ENCODE measurements at places on chromosomes 5 and 9. TPM values are rescaled to one million over a fixed set of nuclear protein-coding genes. Genes with fewer than 3 reads are reported as not detected.

Gene MIER3
- 51.8 TPM for polyA plus RNA-seq

Gene RANBP3L
- 2.2 TPM for polyA plus RNA-seq

Gene HTR1A
- polyA plus RNA-seq: not detected

Gene GFI1B
- polyA plus RNA-seq: not detected

Gene SH3GLB2
- polyA plus RNA-seq: 160 TPM

Gene C9orf153
- polyA plus RNA-seq: not detected

Gene PCDHGB1
- 0.68 TPM for polyA plus RNA-seq

Gene GPR21
- polyA plus RNA-seq: 7.2 TPM

Gene PDE6A
- not detected for polyA plus RNA-seq

Gene SLC24A2
- polyA plus RNA-seq: 0.56 TPM

Gene FBP1
- 0.94 TPM for polyA plus RNA-seq

Gene PAEP
- polyA plus RNA-seq: not detected

Gene BAG1
- polyA plus RNA-seq: 94.9 TPM

Gene KIF20A
- 2.1 TPM for polyA plus RNA-seq

Gene SLC6A7
- polyA plus RNA-seq: 4.6 TPM

Gene SIT1
- not detected for polyA plus RNA-seq

Gene SPATA31C1
- not detected for polyA plus RNA-seq

Gene SV2C
- 0.88 TPM for polyA plus RNA-seq

Gene PCDHA3
- 3.0 TPM for polyA plus RNA-seq

Gene SMAD5
- 26.3 TPM for polyA plus RNA-seq

Gene INSYN2B
- 5.5 TPM for polyA plus RNA-seq

Data from neural cell (in vitro differentiated cells).